ENCODE measurements at places on chromosomes 1 and 21.

DNA sequence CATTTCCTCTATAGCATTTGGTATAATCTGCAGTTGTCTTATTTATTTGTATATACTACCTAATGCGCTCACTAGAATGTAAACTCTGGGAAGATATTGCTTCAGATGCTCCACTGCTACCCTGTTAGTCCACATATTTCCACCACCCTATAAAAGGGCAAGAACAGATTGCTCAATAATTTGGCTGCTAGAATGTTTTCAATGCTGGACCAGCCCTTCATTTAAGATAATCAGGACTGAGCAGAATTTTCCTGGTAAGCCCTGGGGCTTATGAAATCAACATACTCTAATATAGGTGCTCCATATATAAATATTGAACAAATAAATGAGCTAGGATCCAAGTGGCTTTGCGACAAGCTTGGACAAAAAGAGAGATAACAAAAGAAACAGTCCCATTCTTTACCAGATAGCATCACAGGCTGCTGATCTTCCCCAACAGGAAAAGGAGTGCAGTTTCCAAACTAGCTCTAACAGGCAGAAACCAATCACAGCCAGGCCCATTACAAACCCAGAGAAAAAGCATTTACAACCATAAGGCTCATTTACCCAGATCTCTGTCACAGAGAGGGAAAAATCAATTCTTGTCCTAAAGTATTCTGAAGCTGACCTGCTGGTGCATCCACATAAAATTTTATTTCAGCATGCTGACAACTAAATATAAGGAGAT lies 8.3 kb downstream of the BCAR3 start:
- DNase-seq = no peak

GRCh38 chr1:189434461-189434860 lies 1043.2 kb downstream of the BRINP3 start:
- no peak for DNase-seq

DNA sequence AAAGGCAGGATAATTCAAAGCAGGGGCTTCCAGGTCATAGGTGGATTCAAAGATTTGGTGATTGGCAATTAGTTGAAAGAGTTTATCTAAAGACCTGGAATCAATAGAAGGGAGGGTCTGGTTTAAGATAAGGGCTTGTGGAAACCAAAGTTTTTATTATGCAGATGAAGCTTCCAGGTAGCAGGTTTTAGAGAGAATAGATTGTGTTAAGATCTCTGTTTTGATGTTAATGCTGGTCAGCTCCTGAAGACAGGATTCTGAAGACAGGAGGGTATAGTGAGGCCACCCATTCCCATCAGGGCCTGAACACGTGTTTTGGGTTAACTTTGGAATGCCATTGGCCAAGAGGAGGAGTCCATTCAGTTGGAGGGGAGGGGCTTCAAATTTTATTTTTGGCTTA lies 6.1 kb upstream of the PTBP2 start:
- no peak for DNase-seq

GRCh38 chr1:89630048-89630447 lies 2.9 kb upstream of the LRRC8C start:
- DNase-seq = no peak

DNA sequence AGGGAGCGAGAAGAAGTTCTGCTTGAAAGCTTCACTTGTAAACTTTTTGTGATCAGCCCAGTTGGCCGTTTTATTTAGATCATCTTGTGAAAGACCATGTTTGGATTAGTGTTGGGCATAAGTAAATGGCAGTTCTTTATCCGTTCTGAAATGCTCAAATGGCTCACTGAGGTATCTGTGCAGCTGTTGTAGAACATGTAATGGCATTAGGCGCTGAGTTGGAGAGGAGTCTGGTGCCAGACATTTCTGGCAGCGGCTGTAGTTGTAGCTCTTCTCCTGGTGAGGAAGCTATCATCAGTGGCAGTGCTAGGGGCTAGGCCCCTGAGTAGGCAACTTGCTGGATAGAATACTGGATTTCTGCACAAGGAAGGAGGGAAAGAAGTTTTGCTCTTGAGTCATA lies 321.6 kb downstream of the LMO4 start:
- DNase-seq = no peak

DNA sequence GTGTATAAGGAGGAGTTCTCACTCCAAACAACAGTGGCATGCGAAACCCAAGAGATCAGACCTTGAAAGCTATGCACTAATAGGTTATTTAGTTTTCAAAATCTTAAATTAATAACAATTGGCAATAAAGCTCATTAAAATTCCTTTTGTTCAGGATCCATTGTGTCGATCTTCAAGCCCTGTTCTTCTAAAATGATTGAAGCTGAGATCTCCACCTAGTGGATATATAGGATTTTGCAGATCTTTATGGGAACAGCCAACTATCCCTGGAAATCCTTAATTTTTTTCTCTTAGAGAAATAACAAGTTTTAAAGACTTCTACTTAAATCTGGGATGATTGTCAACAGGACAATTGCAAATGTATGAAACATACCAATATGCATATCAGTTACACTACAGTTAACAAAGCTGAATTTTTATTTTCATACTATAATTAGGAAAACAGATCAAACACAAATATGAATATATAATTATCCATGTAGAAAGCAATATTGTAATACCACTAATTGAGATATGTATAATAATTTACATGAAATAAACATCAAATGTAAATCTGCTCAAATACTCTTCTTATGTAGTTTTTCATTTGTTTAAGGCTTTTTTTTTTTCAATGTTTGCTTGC lies 43.3 kb downstream of the LRRC53 start:
- DNase-seq = no peak

GRCh38 chr1:23868557-23869016 lies 497 bp upstream of the FUCA1 start:
- DNase-seq = peak; percentile 14

DNA sequence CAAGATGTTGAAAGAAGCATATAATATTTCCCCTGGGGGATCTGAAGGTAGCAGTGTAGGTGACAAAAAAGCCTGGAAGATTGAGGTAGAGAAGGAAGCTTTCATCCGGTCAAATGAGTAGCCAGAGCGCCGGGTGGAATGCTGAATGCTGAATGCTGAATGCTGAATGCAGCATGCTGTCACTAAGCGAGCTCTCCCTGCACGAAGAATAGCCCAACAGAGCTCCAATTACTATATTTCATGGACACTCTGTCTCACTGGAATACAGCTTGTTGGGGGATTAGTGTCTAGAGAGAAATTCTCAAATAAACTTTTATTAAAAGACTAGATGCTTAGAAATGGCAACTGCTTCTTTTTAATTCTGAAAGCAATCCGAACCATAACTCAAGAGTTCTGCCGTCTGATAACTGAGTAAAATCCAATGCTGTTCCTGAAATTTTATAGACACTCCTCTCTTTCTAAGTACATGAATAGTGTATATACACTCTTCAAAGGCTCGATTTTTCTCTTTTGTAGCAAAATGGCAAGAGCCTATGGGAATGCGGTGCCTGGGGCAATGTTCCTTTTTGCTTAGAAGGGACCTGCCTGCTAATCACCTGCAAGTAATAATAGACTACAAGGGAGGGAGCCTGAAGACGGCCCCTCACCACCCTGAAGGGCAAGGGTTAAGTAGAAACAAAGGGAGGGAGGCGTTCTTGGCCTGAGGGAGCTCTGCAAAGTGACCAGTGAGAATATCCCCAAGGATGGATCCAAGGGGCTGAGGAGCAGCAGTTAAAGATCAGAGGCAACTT lies 203.7 kb upstream of the ESRRG start:
- DNase-seq = no peak

DNA sequence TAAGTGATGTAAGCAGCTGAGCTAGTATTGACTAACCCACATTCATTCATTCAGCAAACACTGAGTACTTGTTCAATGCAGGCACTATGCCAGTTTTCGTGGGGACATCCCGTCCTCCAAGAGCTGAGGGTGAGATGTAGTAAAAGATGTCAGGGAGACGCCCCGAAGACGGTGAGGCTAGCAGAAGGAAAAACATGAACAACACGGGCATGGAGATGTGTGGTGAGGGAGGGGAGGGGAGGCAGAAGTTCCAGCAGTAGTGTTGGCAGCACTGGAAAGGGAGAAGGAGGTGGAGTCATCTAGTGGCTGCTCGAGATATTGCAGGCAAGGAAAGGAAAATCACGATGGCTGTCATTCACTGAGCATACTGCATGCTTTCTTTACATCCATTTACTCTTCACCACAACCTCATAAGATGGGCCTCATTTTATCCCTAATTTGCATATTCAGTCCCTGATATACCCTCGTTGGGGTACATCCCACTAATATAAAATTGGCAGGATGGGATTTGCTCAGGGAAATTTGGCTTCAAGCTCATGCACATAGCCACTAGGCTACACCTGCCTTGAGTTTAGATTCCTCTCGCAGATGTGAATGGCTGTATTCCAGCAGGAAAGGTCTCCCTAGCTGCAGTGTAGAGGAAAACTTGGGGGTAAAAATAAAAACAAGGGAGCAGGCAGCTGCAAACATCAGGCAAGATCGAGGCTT lies 14.5 kb downstream of the PDZK1IP1 start:
- peak; percentile 72 for DNase-seq

GRCh38 chr1:68570871-68571270 lies 74.0 kb upstream of the DEPDC1 start:
- DNase-seq = no peak

DNA sequence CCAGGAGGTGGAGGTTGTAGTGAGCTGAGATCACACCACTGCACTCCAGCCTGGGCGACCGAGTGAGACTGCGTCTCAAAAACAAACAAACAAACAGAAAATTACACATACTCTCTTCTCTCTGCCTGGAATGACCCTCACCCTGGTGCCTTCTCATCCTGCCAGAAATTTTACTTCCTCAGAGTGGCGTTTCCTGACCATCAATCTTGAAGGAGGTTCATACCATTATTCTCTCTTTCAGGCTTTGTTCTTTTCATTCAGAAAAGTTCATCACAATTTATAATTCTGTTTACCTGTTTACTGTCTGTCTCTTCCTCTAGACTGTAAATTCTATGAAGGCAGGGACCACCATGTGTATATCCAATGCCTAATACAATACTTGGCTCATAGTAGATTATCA lies 79.3 kb downstream of the RPS6KA1 start:
- DNase-seq = no peak

DNA sequence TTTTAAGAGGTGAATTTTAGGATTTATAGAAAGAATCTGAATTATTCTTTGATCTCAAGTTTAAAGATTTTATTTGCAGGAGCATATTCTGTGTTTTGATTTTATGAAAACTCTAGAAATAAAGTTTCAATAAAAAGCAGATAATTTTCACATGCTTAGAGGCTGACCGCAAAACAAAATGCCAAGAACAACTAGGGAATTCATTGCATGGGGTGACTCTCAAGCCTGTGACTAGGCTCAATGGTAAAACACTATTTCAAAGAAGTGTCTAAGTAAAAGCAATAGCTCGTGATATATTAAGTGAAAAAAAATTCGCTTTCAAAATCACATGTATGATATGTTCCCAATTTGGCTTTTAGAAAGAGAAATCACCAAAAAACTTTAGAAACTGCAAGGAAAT lies 49.6 kb downstream of the RPL5 start:
- no peak for DNase-seq

DNA sequence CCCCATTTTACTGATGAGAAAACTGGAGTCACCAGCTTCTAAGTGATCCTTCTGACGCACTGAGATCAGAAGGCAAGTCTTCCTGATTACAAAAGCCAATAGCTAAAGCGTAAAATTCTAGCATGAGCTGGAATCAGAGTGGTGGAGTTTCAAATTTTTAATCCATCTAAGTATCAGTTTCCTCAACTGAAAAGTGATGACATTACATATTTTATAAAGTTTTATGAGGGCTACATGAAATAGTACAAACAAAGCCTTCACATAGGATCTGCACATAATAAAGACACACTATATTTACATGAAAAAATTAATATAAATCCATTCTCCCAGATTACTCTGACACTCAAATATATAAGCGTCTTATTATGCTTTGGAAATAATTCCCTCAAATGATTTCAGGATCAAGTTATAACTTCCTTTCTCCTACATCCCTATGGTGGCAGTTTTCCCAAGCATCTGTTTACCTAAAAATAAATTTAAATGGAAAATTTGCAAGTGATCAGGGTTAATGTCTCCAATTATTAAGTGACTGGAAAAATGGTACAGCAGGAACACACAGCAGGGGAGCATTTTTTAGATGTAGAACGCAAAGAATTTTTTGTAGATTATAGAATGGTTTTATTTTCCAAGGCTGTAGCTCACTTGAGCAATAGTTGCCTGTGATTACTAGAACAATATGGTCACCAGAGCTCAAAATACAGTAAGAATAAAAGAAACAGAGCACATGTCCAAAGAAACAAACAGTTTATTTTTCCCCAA lies 490.4 kb upstream of the C1orf87 start:
- no peak for DNase-seq

DNA sequence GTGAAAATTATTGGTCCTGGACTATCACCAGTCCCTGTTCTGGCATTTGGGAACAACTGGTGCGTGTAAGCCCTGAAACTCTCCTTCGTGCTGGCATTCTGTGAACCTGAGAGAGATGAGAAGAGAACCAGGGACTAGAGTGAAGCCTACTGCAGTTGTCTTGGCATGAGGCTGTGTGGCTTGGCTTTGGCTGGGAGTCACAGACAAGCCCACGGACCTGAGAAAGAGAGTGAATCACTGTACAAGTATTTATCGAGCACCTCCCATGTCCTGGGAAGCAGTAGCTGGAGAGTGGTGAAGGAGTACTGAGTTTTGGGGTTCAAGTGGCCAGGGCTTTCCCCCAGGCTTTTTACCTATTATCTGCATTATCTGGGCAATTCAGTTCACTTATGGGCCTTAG lies 63.3 kb downstream of the FGGY start:
- DNase-seq = no peak

DNA sequence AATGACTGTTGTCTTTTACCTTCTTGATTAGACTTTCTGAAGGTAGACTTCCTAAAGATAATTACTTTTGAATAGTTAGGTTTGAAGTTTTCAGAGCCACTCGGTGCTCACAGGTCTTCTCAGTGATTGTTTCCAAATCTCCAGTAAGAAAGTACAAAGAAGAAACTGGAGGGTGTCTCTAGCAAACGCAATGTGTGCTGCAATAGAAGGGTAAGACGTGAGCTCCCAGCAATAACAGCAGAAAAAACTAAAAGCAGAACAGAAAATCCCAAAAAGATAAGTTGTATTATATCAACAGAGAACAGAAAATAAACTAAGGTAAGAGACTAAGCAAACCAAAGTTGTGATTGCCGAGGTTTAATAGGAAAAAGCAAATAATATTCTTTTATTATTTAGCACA lies 1.8 kb downstream of the CTTNBP2NL start:
- DNase-seq = no peak

DNA sequence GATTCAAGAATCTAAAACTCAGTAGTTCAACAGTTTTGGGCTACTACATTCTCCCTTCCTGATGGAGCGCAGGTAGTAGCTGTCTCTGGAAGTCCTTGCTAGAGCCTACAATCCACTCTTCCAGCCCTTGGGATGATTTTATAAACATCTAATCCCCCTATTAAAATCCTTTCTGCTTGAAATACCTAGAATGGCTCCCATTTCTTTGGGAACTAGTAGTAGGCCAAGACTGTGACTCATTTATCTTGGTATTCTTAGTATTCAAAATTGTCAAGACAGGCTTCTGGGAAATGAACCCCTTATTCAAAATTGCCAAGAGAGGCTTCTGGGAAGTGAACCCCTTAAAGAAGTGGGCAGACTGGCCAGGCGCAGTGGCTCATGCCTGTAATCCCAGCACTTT lies 142.5 kb upstream of the FGGY start:
- DNase-seq = no peak

GRCh38 chr1:172244865-172245264 lies 175.6 kb upstream of the C1orf105 start:
- DNase-seq = no peak

- no peak for DNase-seq
Observed at GRCh38 chr1:151964510-151964909, 29.1 kb downstream of the S100A10 start.

- DNase-seq = peak; percentile 44
Observed at GRCh38 chr1:21651214-21652042, 17.7 kb downstream of the RAP1GAP start.

GRCh38 chr21:35316933-35317332 lies 267.8 kb upstream of the RUNX1 start:
- no peak for DNase-seq
